ENCODE measurements at places on chromosomes 1 and 21.

DNA sequence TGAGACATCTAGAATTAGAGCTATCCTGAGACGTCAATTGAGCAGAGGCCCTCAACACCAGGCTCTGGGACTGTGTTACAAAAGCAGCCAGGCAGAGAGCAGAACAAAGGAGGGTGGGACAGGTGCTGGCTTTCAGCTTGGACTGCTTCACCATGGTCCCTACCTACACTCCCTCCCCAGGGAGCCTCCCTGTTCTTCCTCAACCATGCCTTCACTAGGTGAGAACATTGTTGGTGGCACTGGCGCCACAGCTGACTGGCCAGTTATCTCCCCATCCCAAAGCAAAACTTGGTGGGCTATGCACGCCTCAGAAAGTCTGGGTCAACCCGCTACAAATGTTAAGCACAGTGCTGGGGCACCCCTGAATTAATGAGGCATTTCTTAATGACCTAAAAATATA lies 87.8 kb downstream of the NMNAT2 start:
- DNase-seq = no peak

GRCh38 chr1:242788771-242789170 lies 264.3 kb upstream of the PLD5 start:
- DNase-seq = no peak

DNA sequence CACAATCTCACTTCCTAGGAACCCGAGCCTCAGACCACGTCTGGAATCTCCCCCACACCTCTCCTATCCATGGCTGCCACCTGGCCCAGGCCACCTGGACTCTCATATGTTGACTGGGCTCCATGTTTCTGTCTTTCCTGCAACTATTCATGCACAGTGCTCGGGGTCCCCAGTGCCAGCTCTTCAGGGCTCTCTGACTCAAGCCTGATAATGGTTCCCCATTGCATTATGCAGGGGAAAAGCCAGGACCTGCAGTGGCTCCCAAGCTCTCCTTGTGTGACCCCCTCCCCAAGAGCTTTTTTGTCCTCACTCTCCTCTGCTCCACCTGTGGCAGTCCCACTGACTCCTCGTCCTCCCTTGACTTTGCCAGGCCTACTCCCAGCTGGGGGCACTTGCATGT lies 417.6 kb downstream of the NPHP4 start:
- DNase-seq = no peak

GRCh38 chr1:21510885-21511578 lies 1.8 kb downstream of the ALPL start:
- DNase-seq = no peak

- no peak for DNase-seq
These were observed 58.9 kb downstream of the WLS start for GRCh38 chr1:68173283-68173935.

- no peak for DNase-seq
These were observed 13.9 kb downstream of the AKR7A3 start for GRCh38 chr1:19274636-19275035.

DNA sequence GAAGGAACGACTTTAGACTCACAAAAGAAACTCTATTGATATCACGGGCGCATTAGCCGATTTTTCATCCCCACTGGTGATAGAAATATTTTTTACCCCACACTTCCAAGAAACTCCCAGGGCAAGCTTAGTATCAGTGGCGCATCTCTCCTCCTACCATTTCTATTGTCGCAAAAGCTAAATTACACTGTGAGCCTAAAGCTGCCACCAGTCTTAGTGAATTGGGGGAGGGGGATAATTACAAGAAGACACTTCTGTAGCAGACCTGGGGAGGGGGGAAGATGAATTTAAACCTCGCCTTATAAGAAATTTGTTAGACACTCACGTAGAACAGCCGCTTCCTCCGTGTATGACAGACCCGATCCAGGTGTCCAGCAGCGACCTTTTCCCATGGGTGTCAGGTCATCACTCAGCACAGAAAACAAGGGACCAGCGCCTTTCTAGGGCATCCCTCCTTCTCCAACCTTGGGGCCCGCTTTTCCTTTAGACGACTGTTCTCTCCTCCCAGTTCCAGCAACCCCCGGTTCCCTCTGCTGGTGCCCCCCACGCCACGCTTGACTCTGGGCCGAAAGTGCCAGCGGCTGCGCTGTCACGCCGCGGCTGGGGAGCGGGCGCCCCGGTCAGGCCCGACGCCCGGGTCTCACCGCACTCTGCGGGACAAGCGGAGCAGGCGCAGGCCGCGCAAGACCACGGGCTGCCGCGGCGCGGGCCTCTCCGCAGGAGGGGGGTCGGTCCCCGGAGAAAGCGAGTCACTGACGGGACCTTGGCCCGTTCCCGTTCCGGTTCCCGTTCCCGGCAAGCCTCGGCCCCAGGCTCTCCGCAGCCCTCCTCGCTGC lies 821 bp downstream of the PHC2 start:
- no peak for DNase-seq

GRCh38 chr1:197143276-197143675 lies 3.2 kb downstream of the ASPM start:
- DNase-seq = no peak

DNA sequence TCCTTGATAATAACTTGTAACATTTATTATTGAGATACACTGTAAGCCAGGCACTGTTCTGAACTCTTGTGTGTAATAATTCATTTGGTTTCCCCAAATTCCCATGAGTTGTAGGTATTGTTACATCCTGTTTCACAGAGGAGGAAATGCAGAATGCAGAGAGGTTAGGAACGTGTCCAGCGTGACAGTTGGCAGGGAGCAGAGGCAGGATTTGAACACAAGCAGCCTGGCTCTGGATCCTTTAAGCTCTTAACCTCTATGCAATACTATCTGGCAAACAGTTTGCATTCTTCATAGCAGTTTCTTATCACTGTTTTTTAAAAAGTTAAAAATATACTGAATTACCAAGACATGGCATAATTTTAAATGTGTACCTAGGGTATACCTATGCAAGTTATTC lies 30.5 kb downstream of the EEIG2 start:
- DNase-seq = no peak

DNA sequence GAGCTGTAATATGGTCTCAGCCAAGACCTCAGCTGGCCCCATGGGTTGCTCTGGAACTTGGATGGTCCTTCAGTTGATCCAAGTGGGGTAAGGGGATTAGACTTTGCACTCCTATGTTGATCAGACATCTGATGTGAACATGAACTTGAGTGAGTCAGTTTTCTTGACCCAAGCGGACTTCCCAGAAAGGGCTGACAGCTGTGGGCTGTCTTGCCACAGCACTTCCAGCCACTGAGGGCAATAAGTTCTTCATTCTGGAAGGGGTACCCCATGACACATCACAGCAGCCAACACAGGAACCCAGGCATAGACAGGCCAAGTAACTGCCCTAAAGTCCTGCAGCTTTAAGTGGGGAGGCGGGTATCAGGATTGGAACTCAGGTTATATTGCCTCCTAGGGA lies 93.9 kb upstream of the USP24 start:
- no peak for DNase-seq

- no peak for DNase-seq
These were observed 42.6 kb upstream of the PTGS2 start for GRCh38 chr1:186722711-186723309.

- no peak for DNase-seq
These were observed 8.8 kb upstream of the TENT5B start for GRCh38 chr1:27021354-27022031.

DNA sequence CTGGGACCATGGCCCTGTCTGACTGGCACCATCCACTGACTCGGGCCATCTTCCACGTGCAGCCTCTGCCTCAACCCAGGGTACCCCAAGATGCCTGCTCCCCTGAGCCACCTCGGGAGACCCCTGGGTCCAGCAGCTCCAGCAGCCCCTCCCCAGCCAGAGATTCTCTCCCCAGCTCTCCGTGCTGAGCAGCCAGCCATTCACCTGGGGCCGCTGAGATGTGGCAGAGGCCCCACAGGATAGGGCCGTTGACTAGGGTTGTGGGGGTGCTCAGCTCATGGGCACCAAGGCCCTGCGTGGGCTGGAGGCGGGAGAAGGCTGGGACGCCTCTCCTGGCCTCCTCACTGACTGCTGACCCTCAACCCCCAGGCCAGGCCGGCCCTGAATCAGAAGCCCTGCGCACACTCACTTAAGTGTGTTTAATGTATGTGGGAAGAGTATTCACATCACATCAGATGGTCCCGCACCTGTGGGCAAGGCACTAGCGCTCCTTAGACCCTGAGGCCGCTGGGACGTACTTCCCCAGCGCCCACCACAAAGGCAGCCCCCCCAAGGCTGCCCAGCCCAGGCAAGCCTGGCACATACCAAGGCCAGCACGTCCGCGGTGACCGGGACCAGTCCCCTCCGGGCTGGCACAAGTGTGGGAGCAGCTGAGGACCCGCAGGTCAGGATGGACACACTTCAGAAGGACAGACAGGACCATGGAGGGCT lies 27.8 kb downstream of the SLC19A1 start:
- no peak for DNase-seq

- no peak for DNase-seq
These were observed 22.3 kb upstream of the FAM78B start for GRCh38 chr1:166189126-166189525.

GRCh38 chr1:214824763-214825162 lies 221.8 kb downstream of the CENPF start:
- DNase-seq = no peak

DNA sequence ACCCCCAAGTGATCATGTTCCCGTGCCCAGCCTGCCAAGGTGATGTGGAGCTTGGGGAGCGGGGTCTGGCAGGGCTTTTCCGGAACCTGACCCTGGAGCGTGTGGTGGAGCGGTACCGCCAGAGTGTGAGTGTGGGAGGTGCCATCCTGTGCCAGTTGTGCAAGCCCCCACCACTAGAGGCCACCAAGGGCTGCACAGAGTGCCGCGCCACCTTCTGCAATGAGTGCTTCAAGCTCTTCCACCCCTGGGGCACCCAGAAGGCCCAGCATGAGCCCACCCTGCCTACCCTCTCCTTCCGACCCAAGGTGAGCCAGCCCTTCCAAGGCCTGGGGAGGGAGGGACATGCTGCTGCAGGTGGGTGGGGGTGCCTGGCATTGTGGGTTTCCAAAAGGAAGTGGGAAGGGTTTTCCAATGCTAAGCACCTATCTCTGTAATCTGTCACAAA lies 2.3 kb downstream of the TRIM46 start:
- no peak for DNase-seq

DNA sequence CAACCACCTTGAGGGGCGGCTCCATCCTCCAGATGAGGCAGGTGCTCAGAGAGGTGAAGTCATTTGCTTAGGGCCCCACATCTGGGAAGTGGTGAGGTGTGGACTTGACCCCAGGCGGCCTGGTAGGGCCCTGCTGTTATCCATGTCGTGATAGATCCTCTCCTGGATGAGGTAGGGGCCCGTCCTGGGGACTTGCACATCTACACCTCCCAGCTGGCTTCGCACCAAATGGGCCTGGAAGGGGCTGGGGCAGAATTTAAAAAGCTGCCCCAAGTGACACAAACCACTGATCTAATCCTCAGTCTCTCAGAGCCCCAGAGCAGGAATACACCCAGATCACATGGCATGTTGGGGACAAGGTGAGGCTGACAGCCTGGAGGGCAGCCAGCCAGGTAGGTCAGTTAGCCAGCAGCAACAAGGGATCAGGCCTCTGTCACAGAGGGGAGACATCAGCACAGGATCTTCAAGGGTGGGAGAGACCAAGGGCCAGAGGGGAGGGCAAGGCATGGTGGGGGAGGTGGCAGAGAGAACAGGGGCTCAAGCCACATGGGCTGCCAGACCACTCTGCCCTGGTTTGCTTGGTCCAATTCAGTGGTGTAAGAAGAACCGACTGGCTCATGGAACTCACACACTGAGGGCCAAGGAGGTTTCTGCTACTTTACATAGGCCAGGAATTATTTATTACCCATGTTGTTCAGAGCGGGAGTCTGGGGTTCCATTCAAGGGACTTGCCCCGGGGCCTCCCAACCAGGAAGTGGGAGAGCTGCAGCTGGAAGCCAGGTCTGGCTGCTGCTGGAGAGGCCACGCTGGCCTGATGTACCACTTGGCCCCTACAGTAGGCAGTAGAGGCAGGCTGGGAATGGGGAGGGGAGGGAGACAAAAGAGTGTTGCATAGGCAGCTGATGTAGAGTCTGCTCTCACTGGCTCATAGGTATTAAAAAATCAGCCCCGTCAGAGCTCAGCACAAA lies 12.1 kb downstream of the LRP8 start:
- no peak for DNase-seq

GRCh38 chr1:113191579-113192076 lies 118.6 kb downstream of the LRIG2 start:
- DNase-seq = no peak

DNA sequence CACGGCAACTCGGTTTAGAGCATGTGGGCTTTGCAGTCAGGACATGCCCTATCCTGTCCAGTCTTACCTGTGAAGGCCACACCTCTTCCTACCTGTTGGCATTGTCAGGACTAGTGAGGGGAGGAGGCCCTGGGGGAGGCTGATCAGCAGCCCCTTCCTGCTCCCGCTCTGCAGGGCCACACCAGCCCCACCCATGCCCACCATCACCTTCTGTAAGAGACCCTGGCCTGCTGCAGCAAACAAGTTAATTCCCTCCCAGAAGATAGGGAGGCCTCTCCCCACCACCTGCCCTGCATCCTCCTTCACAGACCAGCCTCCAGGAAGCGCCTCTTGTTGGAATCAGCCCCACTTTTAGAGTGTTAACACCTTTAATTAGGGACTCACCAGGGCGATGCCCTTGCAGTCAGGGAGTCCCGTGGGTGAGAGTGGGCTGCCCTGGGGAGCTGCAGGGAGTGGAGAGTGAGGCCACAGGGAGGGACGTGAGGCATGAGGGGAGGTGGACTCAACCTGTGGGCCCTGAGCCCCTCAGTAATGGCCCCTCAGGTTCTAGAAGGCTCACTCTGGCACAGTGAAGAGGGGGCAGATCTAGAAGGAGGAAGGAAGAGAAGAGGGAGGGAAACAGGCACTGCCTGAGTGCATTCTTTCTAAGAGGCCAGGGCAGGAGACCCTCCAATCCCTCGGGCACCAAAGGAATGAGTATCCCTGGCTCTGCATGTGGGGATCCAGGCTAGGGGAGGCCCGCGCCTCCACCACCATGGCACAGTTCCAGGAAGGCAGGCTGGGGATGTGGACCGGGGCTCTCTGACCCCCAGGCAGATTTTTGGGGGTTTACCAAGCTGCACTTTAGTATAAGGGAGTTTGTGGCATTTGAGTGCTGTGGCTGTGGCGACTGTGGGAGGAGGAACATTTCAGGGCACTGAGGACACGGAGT lies 8.2 kb downstream of the UMODL1 start:
- DNase-seq = no peak

All from stimulated activated CD8-positive, alpha-beta memory T cell treated with anti-CD3 and anti-CD28 coated beads, Interleukin-7, amount 100 ng/mL, for 4 hours (primary cell).